GM12892 (cell line): ENCODE measurements at places on chromosomes 13 and 19.

DNA sequence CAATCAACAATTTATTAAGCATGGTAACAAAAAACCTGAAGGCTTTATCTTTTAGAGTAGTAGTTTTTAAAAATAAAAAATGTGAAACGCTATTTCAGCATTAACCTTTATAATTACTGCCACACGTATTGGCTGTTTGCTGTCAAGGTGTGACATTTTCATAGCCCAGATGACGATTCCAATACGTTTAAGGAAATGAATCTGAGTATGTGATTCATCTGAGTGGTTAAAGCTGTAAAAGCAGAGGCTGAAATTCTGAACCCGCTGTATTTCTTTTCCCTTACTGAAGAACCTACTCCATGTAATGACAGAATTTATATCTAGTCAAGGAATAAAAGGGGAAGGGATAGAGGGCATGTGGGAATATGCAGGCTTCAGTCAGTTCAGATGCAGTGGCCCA lies 166.0 kb downstream of the LMO7 start:
- no peak for DNase-seq

DNA sequence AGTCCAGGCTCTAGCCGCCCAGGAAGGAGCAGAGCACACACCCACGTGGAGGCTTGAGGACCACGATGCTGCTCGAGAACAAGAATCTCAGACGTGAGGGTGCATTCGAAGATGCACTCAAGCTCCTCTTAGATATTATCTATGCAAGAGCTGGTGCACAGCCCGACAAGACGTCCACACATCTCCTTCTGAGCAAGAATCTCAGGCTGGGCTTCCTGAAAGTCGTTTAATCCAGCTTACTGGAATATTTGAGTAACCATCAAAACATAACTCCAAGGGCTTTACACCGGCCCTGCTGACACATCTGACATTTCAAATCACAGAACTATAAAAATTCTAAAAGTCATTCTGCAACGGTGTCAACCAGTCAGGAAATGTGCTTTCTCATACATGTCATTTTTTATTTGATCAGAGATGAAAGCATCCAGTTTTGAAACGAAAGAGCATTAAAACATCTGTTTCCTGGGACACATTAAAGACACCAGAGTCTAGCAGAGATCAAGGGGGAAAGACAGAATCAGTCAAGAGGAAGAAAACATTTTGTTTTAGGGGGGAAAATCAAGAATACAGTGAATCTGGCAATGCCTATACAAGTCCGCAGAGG lies 177.7 kb upstream of the IRS2 start:
- DNase-seq: no peak

DNA sequence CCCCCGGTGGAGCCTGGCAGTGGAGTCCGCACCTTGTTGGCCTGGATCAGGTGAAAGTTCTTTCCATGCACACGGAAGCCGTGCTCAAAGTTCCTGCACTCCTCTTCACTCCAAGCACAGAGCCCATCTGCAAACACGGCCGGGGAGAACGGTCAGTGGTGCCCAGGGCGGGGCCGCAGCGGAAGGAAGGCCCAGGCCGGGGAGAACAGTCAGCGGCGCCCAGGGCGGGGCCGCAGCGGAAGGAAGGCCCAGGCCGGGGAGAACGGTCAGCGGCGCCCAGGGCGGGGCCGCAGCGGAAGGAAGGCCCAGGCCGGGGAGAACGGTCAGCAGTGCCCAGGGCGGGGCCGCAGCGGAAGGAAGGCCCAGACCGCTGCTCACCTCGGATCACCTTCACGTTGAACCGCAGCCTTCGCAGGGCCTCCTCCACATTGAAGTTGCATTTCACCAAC lies 20.6 kb upstream of the PLPP2 start:
- no peak for DNase-seq

- no peak for DNase-seq
Measured at GRCh38 chr19:369256-369655, 24.7 kb upstream of the MIER2 start.

DNA sequence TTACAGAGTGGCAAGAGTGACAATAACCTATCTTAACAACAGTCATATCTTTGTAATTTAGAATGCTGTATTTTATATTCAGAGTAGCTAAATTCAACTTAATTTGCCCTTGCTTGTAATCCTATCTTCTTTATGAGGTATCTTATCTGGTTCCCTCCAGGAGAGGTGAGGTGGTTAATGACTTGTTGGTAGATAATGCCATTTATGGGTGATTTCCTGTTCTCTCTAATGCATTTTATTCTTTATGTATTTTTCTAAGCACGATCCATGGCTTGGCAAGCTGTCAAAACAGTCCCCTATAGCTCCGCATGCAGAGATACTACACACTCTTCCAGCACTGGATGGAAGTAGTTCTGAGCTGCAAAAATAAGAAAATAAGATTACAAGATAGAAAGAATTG lies 267.9 kb downstream of the LMO7 start:
- no peak for DNase-seq

DNA sequence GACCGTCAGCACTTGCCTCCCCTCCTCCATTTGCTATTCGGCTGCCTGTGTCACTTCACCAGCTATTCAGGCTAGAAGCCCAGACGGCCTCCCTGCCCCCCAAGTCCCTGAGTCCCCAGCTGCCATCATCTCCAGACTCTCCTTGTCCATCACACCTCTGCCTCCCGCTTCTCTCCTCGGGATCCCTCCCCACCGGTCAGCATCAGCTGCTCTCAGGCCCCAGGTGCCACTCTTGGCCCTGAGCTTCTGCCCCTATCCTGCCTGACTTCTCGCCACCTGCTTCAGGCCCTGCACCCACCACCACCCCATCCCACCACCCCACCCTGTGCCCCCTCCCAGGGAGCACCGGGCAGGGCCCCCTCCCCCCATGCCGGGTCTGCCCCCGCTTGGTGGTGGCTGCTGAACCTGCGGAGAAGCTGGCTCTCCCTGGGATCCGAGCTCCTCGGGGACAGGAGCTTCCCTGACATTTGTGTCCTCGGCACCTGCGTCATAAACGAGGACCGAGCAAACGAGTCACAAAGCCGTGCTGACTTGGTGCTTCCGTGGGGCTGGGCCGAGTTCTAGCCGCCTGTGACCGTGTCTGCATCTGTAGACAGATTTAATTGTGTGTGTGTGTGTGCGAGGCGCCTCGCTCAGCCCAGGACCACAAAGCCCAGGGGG lies 70.3 kb upstream of the MCF2L start:
- DNase-seq: no peak

DNA sequence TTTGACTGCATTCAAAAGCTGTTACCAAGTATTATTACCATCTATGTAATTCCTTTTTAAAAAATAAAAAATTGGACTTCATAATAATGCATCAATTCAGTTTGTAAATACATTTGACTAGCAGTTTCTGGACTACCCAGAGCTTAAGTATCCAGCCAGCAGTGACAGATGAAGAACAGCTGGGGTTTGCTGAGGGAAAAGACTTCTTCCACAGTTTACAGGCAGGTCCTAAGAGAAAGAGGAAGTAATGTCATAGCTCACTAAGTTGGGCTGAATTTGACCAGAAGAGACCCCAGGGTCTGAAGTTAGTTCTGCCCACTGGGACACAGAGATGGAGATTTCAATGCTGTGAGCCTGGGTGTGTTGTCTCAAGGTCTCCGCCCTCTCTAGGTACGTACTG lies 96.4 kb downstream of the MBNL2 start:
- DNase-seq: no peak

GRCh38 chr13:70310396-70311119 lies 202.3 kb upstream of the KLHL1 start:
- DNase-seq: no peak

DNA sequence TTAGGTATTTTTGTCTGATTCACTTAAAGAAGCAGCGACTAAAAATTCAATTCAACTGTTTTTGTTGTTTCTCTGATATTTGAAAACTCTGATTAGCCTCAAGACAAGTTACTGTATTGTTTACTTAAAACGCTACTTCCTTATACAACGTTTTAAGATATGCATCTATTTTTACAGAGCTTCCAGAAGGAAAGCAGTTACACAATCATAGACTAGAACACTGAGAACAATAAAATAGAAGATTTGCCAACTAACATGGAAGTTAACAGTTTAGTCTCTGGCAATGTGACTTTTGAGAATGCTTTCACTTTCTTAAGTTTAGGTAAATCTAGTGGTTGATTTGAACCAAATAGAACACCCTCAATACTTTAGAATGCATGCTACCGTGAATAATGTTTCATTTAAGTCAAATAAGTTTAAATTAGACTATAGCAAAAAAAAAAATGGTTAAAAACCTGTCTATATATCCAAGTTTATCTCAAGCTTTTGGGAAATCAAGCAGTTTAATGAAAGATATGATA lies 614.8 kb downstream of the DACH1 start:
- DNase-seq: no peak
